Natural killer cell treated with Interleukin-12 subunit alpha and Interleukin-12 subunit beta and Interleukin-15 and Interleukin-18, amount 100 ng/mL, for 72 hours (primary cell): ENCODE measurements at places on chromosomes 5 and 9. TPM values are rescaled to one million over a fixed set of nuclear protein-coding genes. Genes with fewer than 3 reads are reported as not detected.

DNA sequence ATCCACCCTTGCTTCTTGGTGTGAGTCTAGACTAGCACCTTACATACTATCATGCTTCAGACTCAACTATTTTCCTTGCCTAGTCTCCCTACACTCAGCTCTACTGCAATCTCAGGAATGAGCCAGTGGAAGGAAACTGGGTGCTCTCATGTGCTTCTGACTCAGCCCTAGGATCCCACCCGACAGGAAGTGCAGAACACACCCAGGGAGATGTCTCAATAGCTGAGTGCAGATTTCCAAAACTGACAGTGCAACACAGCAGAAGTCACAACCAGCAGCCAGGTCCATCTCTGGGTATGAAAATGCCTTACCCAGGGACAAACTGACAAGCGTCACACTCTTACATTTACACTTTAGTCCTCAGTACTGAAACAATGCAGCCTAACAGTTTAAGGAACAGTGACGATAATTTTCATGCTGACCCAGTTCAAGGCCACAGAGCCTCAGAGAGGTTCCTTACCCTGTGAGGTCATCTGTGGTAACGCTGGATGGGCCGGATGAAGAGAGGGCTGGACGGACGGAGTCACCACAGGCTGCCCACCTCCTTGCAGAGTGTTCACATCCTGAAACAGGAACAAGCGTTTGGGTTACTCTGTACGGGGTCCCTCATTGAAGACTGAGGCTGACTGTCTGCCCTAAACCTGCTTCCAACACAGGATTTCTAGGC is 33.0 kb downstream of the FKBP15 start:
- no peak for DNase-seq

DNA sequence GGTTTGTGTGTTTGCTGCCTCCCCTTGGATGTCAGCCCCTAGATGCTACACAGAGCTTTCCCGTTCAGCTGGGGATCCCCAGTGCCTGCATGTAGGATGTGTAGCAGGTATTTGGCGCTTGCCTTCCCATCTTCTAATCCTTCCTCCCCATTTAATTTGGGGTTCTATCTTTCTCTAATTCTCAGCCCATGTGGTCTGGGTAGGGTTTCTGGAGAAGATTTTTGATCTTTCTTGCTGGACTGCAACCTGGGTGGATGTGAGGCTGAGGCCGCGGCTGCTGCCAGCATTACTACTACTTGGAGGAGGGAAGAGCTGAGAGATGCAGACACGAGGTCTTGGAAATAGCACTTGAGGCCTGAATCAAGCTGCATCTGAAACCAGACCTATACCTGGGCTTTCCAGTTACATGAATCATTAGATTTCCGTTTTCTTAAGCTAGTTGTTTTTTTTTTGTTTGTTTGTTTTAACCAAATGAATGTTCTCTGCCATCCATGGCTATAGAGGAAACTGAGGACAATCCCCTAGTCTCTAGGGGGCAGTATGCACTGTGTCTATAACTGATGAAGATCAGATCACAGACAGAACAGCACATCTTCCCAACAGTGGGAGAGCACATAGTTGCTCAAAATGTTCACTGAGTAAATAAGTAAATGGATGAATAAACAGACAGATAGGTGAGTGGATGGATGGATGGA is 178.6 kb downstream of the FGF18 start:
- DNase-seq = no peak

GRCh38 chr5:77066823-77067442 is 20.2 kb downstream of the ZBED3 start:
- DNase-seq = no peak

GRCh38 chr5:15495026-15495425 is 5.0 kb upstream of the FBXL7 start:
- DNase-seq = no peak

GRCh38 chr5:95093211-95093610 is 191.7 kb downstream of the MCTP1 start:
- DNase-seq = no peak

The PRUNE2 gene
- total RNA-seq = 0.45 TPM
